ENCODE measurements at places on chromosomes 7 and 10. TPM values are rescaled to one million over a fixed set of nuclear protein-coding genes. Genes with fewer than 3 reads are reported as not detected.

DNA sequence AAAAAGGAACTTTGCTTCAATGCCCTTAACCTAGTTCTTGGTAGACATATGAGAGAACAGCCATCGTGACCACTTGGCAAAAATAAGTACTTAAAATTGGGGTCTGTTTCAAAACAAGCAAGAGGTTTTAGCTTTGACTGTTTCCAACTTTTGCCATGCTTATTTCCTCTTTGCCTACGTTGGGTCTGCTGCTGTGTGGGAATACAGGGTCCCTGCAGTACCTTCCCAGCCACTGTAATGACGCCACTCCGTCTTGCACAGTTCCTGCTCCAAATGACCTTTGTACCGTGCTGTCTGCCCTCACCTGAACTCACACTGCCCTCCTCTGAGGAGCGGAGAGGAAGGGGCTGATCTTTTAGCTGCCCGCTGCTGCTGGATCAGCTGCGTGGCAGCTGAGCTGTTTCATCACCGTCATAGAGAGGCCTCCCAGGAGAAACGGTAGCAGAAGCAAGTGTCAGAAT, 133.1 kb downstream of the MAPK8 start:
- no peak for DNase-seq

DNA sequence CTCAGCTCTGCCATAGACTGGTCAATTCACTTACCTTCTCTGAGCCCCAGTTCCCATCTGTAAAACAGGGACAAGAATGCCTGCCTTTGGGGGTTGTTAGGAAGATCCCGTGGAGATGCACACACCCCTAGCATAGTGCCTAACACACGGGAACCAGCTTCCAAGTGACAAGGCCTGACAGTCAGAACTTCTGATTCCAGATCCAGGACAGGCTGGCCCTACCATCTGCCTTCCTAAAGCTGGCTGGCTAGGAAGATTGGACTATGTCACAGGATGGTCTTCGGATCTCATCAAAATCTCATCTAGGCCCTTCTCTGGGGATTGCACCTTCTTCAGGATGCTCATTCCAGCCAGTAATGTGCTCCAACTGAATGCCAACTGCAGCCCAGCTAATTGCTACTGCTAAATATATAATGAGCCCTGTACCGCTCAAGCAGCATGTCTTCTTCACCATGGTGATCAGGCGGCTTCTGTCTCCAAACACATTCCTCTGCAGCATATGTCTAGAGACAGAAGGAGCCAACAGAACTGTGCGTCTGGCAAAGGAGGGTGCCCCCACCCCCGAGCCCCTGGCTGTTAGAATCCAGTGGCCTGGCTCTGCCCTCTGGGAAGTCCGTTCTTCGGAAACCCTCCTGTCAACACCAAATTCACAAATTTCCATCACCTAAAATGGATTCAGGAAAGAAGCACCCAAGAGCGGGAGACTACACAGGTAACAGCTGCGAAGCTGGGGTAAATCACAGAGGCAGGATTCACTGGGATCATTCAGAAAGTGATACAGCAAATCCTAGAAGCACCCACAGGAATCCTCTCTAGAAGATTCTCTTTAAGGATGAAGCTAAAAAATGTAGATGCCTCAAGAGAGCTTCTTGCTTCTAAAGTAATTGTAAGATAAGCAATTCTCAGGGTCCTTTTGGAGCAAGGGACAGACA, 142.1 kb upstream of the EEPD1 start:
- no peak for DNase-seq

GRCh38 chr10:62336404-62336803, 37.8 kb upstream of the ZNF365 start:
- DNase-seq: no peak

DNA sequence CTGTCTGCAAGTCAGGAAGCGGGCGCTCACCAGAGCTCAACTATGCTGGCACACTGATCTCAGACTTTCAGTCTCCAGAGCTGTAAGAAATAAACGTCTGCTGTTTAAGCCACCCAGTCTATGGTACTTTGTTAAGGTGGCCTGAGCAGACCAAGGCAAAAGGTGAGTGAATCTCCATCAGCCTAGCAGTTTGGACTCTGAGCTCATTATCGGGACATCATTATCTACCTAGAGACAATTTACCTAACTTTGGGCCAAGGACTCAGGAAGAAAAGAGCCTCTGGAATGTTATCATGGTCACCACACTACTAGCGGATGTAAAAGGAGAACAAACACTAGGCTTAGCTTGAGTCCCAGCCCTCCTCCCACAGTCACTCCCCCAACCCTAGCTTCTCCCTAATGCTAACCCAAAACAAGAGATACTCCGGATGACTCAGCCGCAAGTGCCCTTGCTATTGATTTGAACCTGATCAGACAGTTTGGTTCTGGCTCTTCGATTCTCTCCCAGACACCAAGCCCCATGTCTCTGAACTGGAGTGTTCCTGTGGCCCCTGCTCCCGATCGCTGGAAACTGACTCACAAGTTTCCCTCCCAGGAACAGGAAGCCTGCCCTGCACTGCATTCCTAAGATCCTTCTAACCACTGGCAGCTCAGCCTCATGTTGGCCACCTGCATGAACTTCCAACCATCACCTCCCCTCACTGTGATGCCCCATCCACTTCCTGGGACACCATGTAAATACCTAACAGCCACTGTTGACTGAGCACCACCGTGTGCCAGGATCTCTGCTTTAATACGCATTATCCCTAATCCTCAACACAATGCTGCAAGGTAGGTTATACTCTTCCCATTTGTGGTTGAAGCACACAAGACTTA, 34.5 kb downstream of the CREB3L2 start:
- DNase-seq: no peak

DNA sequence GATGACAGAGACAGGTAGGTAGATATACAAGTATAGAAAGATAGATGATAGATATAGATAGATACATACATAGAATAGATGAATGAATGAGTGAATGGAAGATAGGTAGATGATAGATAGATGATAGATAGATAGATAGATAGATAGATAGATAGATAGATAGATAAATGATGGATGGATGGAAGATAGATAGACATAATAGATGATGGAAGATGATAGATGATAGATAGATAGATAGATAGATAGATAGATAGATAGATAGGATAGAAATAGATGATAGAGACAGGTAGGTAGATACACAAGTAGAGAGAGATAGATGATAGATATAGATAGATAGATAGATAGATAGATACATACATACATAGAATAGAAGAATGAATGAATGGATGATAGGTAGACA, 510.1 kb upstream of the AUTS2 start:
- DNase-seq: no peak

GRCh38 chr10:133530506-133530905, 3.3 kb downstream of the CYP2E1 start:
- DNase-seq: no peak

- DNase-seq: no peak
Observed at GRCh38 chr10:27382176-27382575, 121.9 kb upstream of the RAB18 start.

GRCh38 chr7:45080958-45081669, 7.7 kb downstream of the NACAD start:
- no peak for DNase-seq

DNA sequence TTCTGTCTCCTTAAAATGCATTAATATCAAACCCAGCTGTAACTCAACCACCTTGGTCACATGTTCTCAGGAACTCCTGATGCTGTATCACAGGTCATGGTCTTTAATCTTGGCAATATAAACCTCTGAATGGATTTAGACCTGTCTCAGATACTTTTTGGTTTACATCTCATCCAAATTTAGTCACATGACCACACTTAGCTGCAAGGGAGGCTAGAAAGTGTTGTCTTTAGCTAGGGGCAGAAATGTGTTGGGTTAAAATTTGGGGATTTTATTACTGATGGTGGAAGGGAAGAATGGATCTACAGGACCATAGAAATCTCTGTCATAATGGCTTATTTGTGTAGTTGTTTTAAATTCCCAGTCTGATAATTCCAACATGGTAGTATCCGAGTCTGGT, 29.6 kb upstream of the IL15RA start:
- no peak for DNase-seq

DNA sequence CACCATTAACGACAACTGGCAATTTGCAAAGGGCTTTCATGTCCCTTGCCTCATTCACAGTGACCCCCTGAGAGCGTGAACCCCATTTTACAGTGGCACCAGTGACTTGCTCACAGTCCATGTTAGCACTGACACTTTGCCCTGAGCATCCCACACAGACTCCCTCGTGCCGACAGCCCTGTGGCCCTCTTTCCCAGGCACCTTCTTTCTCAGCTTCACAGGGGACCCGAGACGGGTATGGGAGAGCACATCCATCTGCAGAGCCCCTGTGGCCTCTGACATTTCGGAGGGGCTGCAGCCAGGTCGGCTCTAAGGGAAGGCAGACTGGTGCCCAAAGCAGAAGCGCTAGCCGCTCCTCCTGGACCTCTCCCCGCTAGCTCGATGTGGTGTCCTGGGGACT, 10.8 kb downstream of the LOXL4 start:
- no peak for DNase-seq

DNA sequence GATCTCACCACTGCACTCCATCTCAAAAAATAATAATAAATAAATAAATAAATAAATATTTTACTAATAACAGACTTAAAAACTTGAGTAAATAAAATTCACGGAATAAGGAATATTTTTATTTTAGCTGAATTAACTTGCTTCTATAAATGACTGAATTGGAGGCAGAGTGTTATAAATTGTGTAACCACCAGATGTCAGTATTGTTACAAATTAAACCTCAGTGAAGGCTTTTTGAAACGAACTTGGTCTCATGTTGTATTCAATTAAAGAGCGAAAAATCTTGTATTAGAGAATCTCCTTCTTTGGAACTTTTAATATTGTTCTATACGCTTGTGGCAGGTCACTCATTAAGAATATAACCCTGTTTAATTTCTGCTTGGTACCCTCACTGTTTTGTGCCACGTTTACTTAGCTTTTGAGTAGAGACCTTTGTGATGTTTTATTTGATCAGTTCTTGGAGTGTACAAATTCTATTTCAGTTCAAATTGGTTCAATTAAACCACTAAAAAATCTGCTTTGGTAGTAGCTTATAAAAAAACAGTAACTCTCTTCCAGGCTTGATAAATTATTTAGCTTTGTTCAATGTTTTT, 45.6 kb upstream of the SCIN start:
- DNase-seq: no peak

DNA sequence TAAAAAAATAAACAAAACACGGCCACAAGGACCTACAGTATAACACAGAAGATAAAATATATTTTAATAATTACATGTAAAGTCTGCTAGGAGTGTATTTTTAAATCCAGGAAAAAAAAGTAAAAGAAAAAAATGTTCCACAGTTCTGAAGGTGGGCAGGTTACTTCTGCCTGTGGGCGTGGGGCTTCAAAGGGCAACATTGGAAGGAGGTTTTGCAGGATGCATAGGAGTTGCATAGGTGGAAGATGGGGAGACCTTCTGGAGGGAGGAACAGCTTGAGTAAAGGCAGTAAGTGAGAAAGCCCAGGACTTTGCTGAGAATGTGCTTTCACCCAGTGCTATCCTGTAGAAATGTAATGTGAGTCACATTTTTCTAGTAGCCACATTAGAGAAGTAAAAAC, 37.5 kb upstream of the PLXNA4 start:
- no peak for DNase-seq

- no peak for DNase-seq
Observed at GRCh38 chr7:47428768-47429472, 153.0 kb downstream of the TNS3 start.

GRCh38 chr10:72783410-72783833, 91.5 kb downstream of the MCU start:
- DNase-seq: no peak

GRCh38 chr10:44944354-44944753, 15.2 kb upstream of the RASSF4 start:
- DNase-seq: no peak

GRCh38 chr7:36604806-36605205, 119.5 kb downstream of the AOAH start:
- no peak for DNase-seq

- DNase-seq: no peak
Observed at GRCh38 chr10:62638062-62638477, 166.4 kb upstream of the ADO start.

DNA sequence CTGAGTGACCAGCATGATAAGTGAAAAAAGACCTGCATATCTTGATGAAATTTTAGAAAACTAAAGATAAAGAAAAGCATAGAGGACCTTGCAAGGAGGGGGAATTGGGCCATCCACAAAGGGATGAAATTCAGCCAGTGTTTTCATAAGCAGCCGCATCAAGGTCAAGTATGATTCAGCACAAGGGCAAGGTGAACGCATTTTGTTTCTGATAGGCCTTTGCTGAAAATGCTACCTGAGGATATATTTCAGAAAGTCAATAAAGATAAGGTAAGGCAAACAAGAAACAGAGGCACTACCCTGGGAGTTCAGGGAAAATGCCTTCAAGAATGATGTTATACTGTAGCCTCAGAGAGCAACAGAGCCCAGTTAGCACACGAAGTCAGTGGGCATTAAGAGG, 55.0 kb upstream of the SHH start:
- no peak for DNase-seq

GRCh38 chr10:37777056-37777455, 80.4 kb downstream of the ZNF248 start:
- no peak for DNase-seq

GRCh38 chr10:106519376-106520030, 645.0 kb downstream of the SORCS1 start:
- no peak for DNase-seq

GRCh38 chr7:53877688-53878087, 664.5 kb upstream of the VSTM2A start:
- DNase-seq: no peak

GRCh38 chr10:118720685-118721538, 33.9 kb downstream of the CACUL1 start:
- no peak for DNase-seq

DNA sequence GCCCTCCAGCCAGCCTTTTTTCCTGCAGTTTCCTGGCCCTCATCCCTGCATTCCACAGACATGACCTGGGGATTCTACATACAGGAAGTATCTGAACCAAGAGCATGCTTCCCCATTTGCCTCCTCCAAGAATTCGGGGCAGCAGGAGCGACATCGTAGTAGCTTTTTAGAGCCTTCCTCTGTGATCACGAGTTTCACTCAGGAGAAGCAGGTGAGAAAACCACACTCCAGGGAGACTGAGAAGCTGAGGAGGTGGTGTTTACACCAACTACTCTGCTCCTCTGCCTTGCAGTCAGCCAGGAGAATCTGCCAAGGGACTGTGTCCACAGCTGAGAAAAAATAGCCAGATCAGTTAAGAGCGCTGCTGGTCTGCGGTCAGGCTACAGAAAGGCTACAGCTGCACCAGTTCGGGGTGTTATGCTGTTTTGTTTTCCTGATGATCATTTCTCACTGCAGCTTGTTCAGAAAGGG, 54.1 kb downstream of the HSPA12A start:
- DNase-seq: no peak

- no peak for DNase-seq
Observed at GRCh38 chr7:79282070-79282694, 171.3 kb downstream of the MAGI2 start.

- no peak for DNase-seq
Observed at GRCh38 chr10:129716211-129716681, 247.8 kb downstream of the EBF3 start.

- no peak for DNase-seq
Observed at GRCh38 chr10:20776384-20777118, 120.6 kb downstream of the NEBL start.

- DNase-seq: no peak
Observed at GRCh38 chr10:33428682-33429081, 94.2 kb upstream of the NRP1 start.

NODAL gene
- total RNA-seq: not detected

CTAGE15 gene
- total RNA-seq: 0.99 TPM

LHFPL3 gene
- total RNA-seq: not detected

DRGX gene
- not detected for total RNA-seq

EN2 gene
- total RNA-seq: not detected

ECHS1 gene
- 48.9 TPM for total RNA-seq

ODAD2 gene
- total RNA-seq: 1.3 TPM

DLX5 gene
- total RNA-seq: 1.1 TPM

LRIT1 gene
- total RNA-seq: not detected

CLEC5A gene
- 8.0 TPM for total RNA-seq

Measured in aorta (tissue), 5 donors.